ENCODE measurements at places on chromosomes 3 and 15.

DNA sequence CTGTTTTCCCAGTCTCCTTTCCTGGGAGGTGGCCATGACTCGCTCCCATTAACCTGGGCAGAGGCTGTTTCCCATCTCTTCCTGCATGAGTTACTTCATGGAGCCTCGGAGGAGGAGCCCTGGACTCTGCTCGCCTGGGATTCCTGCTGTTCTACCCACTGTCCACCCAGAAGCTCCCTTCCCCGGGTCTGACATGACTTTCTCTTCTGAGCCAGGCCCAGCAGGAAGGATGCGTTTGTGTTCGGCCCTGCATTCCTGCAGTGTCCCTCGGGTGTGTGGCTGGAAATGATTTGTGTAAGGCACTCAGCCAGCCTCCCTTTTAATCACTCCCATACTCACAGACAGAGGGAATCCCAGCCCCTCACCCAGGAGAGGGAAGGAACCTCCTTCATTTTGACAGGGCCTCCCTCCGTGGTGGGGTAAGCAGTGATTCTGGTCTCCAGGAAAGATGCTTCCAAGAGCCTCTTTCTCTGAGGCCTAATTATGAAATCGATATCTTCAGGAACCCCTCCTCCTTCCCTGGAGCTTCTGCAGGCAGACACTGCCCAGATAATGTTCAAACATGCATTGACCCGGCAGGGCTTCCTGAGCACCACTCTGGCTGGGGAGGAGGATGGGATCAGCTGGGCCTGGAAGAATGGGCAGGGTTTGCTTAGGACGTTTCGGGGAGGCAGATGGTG, 41.6 kb upstream of the DLG1 start:
- DNase-seq = peak; percentile 69

- no peak for DNase-seq
These were observed 86.7 kb upstream of the TBL1XR1 start for GRCh38 chr3:177283983-177284382.

DNA sequence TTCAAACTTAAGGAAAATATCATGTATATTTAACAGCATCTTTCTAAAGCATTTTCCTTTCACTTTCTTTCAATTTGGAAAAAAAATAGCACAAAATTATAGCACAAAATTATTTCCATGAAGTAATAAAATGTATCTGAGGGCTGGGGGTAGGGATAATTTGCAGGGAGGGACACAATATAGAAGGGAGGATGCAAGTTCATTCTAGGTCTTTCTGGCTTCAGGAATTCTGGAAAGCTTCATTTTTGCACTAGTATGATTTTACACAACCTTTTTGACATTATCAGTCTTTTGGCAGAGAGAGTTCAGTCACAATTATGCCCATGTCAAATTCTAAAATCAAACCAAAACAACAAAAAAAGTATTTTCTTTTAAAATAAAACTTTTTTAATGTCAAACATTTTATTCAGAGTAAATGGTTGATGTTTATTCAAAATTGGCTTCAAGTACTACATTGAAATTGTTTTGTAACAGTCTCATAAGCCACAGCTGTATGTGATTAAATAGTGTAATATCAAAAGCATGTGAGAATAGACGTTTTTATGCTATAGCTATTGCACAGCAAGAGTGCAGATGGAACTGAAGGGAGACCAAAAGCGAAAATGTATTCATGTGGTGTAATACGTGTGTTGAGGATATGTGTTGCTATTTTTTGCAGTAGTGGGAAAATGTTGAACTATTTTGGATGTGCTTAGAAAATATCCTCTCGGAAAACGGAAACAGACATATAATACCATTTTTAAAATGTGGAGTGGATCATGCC, 5.8 kb downstream of the RBMS3 start:
- DNase-seq = no peak

- DNase-seq = no peak
These were observed 3.1 kb upstream of the ZBTB38 start for GRCh38 chr3:141365201-141365600.

GRCh38 chr3:102098130-102098885, 249.0 kb downstream of the NFKBIZ start:
- no peak for DNase-seq

DNA sequence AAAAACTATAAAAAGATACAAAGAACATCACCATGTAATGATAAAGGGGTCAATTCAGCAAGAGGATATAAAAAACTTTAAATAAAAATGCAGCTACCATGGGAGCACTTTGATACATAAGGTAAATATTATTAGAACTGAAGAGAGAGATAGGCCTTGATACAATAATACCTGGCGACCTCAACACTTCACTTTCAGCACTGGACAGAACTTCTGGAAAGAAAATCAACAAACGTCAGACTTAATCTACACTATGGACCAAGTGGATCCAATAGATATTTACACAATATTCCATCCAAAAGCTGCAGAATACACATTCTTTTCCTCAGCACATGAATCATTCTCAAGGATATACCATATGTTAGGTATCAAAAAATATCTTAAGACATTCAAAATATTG, 42.0 kb downstream of the WDR49 start:
- no peak for DNase-seq

DNA sequence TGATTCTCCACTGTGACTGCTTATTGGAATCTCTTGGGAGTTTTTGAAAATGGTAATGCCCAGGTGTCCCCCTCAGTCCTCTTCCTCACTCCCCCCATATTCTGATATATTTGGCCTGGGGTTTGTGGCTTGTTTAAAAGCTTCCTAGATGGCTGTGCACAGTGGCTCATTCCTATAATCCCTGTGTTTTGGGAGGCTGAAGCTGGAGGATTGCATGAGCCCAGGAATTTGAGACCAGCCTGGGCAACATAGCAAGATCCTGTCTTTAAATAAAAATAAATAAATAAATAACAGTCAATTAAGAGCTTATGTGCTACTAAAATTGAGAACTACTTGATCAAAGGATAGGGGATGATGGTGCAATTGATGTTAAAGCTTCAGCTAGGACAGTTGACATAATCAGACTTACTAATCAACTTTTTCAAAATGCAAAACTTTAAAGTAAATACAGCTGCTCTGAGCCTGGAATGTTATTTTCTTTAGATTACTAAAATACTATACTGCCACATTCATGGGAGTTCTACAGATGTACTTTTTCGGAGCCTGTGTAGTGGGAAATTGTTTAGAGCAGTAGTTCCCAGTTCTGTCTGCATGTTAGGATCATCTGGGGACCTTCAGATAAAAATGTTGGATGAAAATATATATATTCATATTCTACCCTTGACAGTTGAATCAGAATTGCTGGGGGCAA, 33.4 kb downstream of the ARIH1 start:
- DNase-seq = no peak
